Stimulated activated CD4-positive, alpha-beta T cell treated with anti-CD3 and anti-CD28 coated beads, TNF-alpha, amount 100 ng/mL, for 24 hours (primary cell): ENCODE measurements at places on chromosomes 12 and 14.

- peak; percentile 30 for DNase-seq
Observed at GRCh38 chr12:27652174-27652763, 44.0 kb upstream of the REP15 start.

- no peak for DNase-seq
Observed at GRCh38 chr14:88351966-88352691, 29.1 kb upstream of the KCNK10 start.

- no peak for DNase-seq
Observed at GRCh38 chr14:21087294-21088091, 11.0 kb downstream of the ZNF219 start.

DNA sequence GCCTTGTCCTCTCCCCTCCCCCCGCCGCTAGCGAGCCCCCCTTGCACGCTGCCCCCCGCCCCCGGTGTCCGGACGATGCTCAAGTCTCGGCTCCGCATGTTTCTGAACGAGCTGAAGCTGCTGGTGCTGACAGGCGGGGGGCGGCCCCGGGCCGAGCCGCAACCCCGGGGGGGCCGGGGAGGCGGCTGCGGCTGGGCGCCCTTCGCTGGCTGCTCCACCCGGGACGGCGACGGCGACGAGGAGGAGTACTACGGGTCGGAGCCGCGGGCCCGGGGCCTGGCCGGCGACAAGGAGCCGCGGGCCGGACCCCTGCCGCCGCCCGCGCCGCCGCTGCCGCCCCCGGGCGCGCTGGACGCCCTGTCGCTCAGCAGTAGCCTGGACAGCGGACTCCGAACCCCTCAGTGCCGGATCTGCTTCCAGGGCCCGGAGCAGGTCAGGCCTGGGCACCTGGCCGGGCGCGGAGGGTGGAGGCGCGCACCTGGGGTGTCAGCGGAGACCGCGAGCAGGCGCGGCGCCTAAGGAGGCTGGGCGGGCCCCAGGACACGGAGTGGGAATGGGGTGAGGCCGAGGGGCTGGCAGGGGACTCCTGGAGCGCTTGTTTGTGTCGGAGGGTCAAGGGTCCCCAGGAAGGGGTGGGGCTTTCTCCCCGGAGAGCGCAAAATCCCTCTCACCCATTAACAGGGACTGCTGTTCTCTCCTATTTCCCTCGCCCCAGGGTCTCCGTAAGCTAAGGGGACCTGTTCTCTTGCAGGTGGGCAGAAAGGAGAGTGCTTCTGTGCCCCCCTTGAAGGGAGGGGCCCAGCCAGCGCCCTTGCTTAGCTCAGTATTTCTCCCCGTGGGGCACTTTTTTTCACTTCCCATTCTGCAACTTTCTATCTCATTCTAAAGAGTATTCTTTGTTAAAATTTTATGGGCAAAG lies 810 bp downstream of the MARCHF9 start:
- no peak for DNase-seq

DNA sequence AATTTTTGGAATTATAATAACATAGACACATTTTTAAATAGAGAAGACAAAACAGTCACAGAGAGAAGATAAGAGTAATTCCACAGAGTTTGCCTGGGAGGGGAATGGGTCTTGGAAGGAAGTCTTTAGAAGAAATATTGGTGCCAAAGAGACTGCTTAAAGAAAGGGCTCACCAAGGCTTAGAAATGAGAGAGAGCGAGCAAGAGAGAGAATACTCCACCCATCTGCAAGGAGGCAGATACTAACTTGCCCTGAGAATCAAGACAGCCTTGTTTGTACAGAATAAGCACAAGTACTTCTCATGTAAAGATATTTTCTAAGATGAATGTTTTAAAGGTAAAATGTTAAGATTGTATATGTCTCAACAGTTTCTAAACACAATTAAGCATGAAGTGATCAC lies 165.5 kb downstream of the SLC38A4 start:
- no peak for DNase-seq

GRCh38 chr14:47961634-47962033 lies 286.2 kb upstream of the MDGA2 start:
- DNase-seq, result no peak

- no peak for DNase-seq
Observed at GRCh38 chr14:76615331-76615730, 145.9 kb upstream of the VASH1 start.

- DNase-seq, result no peak
Observed at GRCh38 chr14:31578266-31578665, 17.1 kb downstream of the NUBPL start.

DNA sequence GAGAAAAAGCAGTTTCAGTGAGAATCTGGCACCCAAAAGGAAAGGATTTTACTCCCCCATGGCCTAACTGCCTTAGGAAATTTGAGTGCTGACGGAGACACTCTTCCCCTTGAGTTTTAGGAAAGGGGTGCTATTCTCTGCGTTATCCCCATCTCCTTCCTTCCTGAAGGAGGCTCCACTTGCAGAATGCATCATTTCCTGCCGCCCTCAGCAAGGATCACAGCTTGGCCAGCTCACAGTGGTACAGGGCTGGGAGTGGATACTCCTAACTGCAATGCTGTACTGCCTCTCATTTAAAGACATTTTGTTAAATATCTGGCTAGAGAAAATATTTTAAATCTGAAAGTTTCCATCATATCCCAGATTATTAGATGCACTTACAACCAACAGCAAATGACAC lies 33.0 kb downstream of the RDH12 start:
- no peak for DNase-seq

GRCh38 chr14:104881369-104881979 lies 16.4 kb downstream of the CEP170B start:
- DNase-seq, result no peak

DNA sequence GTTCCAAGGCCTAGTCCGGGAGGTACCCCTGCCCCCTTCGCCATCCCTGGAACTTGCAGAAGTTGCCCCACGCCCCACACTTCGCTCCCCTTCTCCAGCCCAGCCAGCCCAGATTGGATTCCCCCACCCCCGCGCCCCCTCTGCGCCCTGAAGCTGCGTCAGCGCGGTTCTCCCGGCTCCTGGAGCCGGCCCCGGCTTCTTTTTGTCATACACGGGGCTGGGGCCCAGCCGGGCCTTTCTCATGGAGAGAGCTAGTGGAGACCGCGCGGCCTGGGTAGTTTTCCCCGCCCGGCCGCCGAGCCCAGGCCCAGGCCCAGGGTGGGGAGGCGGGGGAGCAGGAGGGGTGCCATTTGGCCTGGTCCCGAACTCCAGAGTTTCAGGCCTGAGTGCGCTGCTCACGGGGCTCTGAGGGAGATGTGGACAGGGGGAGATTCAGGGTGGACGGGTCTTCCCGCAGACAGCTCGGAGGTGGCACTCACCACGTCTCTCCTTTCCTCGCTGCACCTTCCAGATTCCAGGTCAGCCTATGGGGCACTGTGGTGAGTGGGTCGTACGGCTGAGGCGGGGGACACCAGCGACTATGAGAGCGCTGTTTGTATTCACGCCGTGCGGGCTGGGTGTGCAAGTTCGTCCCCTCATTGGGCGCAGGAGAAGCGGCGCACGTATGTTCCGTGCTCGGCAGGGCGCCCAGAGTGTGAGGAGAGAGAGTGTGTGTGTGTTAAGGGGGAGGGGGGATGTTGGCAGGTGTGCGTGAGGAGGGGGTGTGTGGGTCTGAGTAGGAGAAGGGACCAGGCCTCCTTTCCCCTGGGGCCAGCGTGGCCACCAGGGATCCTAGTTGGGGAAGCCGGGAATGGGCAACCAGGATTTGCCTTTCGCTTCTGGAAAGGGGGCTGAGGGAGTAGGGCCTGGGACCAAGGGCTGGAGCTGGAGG lies 785 bp upstream of the LHX5 start:
- no peak for DNase-seq

DNA sequence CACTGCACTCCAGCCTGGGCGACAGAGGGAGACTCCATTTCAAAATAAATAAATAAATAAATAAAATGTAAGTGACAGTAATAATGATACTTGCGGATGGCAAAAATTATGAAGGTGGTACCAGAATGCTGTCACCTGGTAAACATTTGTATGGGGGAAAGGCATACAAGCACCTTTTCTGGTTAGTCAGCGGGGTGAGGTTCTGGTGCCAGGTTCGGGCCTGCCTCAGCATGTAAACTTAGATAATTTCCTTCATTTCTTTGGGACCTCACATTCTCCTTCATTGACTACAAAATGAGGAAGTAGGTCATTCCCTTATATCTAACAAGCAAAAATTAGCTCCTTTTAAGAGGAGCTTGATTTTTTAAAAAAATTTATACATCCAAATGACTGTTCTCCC lies 10.8 kb downstream of the VTI1B start:
- DNase-seq, result no peak

GRCh38 chr12:31959701-31960391 lies 631 bp downstream of the RESF1 start:
- peak; percentile 61 for DNase-seq

GRCh38 chr14:77421201-77421600 lies 2.1 kb downstream of the NOXRED1 start:
- DNase-seq, result no peak

DNA sequence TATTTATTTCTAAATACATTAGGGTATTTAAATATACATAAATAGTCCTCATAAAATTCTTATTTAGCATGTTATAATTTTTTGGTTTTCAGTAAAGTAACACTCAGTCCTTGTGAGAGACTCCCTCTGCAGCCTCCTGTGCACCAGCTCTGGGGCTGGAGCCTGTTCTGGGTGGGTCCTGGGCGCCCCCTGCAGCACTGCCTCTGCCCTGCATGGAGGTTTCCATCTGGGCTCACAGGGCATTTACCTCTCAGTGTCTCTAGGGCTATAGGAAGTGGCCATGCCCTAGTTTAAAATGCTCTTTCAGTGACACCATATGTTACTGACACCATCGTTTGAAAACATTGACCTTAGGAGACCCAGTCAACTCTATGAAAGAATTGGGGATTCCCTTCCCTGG lies 1155.2 kb downstream of the TMEM121 start:
- no peak for DNase-seq

DNA sequence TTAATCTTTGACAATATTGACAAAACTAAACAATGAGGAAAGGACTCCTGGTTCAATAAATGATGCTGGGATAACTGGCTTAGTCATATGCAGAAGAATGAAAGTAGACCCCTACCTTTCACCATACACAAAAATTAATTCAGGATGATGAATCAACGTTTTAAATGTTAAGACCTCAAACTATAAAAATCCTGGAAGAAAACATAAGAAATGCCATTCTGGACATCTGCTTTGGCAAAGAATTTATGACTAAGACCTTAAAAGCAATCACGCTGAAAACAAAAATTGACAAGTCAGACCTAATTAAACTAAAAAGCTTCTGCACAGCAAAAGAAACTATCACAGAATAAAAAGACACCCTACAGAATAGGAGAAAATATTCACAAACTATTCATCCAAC lies 97.4 kb downstream of the LMNTD1 start:
- DNase-seq, result no peak
